Endothelial cell (in vitro differentiated cells): ENCODE measurements at places on chromosomes 5 and 9.

DNA sequence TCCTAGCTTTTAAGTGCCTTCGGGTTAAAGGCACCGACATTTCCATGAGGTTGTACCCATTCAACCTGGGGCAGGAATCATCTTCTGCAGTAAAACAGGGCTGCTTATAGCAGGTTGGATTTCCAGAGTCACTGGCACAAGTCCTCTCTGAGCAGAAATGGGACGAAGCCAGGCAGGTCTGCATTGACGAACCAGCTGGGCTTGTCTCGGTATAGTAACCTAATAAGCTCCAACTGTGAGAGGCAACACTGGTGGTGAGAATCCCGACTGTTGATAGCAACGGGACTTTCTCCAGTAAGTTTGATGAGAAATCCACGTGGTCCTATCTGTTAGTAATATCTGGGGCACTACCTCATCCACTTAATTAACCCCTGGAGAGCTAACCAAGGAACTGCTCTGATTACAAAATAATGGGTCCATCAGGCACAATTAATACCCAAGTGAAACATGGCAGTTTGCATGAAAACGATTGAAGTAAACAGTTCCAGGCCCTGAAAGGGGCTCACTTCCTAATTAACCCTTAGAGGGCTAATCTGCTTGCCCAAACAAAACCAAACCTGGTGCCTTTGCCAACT is 491.0 kb upstream of the C9orf72 start:
- DNase-seq = no peak

- DNase-seq = no peak
Observed at GRCh38 chr5:151222790-151223446, 974 bp downstream of the CCDC69 start.

GRCh38 chr5:116525674-116526073 is 48.9 kb downstream of the SEMA6A start:
- no peak for DNase-seq

DNA sequence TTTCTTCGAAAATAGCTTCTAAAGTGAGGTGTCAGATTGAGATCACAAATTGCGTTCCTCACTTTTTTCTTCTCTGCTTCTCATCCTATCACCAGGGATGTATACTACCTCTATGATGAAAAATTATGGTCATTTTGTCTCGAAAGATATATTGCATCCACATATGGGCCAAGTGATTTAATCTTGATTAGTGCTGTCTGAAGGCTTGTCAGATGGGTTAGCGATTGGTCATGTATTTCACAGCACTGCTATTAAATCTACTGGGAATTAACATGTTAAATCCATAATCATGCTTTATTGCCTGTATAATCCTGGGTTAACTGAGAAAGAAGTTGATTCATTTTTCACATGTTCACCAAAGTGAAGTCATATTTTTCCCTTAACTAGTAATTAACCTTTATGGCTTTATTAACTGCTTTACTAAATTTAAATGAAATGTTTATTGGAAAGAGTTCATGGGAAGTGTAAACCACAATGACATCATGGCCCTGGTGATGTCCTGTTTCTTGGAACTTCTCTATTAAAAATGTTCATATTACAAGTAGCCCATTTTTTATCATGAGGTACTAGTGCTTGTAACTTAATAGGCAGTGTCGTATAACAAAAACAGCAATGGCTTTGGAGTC is 193.3 kb downstream of the SMC2 start:
- no peak for DNase-seq

GRCh38 chr5:92409134-92409533 is 1026.0 kb upstream of the ARRDC3 start:
- DNase-seq = no peak

DNA sequence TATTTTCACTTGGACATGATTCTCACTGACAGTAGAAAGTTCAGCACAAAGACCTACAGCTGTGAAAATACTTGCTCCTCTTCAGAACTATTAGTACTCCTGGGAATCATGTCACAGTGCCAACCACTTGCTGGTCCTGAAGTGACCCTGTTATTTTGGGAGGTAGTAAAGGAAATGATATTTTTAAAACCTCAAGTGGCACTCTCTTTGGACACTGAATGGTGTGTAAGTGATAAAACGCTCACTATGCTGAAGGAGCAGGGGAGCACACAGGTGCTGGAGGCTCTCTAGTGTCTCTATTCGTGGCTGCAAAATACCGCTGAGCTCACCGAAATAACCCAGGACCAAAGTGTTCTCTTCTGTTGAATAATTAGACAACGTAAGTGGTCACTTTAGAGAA is 76.9 kb upstream of the SPATA31D4 start:
- DNase-seq = no peak

DNA sequence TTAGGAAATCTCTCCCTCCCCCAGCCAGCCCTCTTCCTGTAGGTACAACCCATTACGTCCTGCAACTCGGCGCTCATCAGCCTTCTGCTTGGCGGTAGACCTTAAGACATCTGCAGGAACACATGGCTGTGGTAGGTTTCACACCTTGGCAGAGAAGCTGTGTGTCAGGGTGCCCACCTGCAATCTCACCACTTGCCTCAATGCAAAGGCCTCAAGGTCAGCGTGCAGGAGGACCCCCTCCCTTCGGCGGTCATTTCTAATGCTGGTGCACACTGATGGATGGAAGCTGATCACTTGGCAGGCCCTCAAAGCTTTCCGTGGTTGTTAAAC is 67.3 kb downstream of the CRB2 start:
- no peak for DNase-seq

DNA sequence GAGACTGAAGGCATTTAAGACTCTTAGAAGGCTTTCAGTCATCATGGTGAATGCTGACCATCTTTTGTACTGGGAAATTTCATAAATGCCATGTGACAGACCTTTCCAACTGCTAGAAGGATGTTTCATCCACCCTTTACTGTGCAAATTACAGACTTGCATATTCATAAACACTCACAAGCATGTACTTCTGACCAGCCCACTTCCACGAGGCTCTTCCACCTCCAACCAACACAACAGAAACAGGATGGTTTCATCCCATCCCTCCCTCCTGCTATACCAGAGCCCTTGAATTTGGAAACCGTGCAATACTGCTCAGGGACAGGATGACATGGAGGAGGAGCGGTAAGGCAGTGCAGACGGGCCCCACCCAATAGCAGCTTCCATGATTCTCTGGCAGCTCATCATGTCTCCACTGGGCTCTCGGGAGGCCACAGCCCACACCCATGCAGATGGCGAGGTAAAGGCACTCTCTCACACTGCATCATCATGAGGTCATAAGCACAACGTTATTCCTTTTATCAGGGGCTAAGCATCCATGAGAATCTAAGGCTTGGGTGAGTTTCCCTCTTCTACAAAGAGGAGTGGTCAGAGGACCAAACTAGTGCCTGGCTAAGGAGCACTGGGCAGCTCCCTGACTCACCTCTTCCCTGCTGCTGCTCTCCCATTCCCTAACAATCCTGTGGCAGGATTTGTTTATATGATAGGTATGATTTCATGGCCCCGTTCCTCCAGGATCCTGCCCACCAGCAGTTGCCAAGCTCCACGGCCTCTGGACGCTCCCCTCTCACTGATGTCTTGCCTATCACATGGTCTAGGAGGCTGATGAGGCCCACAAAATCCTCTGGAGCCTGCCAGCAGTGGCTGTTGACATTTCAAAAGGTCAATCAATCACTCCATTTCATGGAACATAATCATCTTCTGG is 94.4 kb upstream of the FSTL4 start:
- no peak for DNase-seq

- DNase-seq = no peak
Observed at GRCh38 chr5:73440262-73440661, 8.3 kb downstream of the FOXD1 start.

DNA sequence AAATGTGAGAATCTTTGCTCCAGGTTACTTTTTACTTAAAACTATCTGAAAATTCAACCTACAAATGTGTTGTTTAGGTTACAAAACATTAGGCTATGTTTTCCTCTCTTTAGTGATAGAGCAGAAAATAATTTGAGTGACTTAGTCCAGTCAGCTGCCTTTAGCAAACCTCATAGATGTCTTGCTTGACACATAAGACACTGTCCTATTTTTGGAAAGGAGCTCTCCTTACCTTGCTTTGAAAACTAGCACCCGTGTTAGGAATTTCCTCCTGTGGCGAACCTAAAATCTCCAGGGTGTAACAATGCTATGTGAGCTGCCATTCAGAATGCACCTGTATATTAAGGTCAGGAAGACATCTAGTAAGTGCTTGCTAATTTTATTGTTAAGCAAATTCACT is 221.2 kb upstream of the CD180 start:
- DNase-seq = no peak

DNA sequence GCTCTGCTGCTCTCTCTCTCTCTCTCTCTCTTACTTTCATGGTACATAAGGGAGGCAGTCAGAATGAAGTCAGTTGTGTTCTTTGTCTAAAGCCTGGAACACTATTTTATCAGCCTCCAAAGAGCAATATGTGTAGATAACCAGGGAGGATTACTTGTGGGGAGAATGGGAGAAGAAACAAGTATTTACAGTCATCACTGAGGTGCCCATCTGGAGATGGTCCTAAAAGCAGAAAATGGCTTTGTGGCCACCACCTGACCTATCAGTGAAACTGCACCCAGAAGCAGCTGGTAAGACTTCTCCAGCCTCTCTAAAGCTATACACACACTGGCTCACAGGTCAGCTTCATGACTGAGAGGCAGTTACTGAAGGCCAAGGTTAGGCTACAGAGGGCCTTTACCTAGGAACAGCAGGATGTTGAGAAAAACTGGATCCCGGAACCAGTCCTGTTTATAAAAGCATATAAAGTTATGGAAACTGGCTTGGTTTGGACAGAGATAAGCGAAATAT is 75.1 kb downstream of the MRPS27 start:
- DNase-seq = no peak

GRCh38 chr9:14440062-14440461 is 126.1 kb upstream of the NFIB start:
- DNase-seq = no peak

DNA sequence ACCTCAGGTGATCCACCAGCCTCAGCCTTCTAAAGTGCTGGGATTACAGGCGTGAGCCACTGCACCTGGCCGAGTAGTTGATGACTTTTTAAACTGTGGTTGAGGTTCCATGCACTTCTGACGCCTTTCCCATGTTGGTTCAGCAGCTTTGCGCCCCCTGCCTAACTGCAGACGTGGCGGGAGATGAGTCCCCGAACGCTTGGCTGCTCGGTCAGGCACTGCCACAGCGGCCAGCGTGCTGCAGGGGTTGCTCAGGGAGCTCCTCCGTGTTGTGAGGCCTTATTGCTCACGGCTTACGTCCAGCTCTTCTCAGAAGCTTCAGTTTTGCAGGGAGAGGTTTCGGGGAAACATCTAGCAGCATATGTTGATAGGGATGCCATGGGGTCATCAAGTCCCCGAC is 35.3 kb downstream of the HABP4 start:
- DNase-seq = no peak

DNA sequence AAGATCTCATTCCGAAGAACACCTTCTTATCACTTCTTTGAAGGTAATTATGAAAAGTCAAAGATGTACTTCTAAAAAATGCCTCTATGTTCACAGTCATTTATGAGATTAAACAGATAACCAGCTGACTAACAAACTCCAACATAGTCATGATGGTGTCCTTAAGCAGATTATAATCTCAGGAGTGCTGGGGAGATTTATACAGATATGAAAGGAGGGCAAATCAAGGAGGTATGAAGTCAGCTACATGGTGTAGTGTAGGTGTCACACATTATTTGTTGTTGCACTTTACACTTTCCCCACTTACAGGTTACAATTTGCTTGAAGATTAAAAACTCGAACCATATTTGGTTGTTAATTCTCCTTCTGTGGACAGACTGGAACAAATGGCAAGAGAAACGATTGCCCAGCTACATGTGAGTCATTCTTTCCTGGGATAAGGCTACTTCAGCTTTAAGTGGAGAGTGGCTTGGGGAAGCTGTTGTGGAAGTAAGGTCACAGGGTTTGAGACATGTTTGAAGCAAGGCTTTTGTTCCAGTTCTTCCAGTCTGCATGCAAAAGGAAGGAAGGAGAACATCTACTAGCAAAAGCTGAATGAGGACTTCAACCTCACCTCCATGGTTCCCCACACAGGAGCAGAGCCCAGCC is 320.1 kb downstream of the ADGRV1 start:
- no peak for DNase-seq

DNA sequence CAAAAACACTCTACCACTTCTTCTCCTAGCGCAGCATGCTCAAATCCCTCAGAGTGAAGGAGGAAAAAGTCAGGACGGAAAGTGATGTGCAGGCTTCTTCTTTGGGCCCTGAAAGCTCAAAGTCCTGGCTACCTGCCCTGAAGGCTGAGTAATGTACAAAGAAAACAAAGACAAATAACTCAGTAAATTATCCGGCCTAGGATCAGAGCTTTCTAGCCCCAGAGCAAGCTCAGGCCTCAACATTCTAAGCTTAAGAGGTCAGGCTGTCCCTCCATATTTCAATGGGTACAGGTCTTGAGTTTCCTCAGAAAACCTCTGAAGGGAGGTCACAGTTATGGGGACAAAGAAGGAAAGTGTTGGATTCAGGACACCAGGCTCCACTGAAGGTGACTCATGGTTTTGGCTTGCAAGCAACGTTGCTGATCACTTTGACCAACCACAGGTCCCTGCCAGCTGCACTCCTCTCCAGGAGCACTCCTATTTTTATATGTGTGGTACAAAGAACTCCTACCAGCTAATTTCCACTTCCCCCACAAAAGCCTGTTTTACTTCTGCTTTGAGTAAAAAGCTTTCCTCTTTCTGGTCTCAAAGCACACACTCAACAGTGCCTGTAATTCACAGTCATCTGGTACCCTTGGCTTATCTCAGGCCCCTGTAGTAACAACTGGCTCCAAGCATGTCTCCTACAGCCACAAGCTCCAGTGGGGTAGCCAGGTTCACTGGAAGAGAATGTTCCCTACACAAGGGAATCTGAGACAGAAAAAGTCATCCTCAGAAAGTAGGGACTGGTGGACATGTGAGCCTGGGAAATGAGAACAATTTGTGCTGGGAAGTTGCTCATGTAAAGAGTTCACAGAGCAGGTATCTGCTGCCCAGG is 115.7 kb downstream of the UGCG start:
- DNase-seq = no peak

DNA sequence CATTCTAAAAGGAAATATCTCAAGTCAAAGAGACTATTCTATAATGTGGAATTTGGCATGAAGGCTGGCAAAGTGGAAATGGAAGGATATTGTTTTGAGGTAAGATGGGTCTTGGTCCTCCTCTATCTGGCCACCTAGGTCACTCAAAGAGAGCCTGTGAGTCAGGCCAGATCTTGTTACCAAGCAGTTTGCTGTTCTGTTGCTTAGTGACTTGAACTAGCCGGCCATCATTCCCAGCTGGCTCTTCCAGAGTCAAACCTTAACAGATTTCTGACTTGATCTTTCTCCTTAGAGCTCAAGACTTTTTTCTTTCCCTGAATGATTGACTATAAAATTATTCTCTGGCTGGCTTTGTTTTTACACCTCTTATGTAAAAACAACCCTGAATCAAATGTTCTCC is 136.1 kb downstream of the PDE4D start:
- no peak for DNase-seq

GRCh38 chr5:69525490-69525889 is 32.9 kb downstream of the OCLN start:
- no peak for DNase-seq

DNA sequence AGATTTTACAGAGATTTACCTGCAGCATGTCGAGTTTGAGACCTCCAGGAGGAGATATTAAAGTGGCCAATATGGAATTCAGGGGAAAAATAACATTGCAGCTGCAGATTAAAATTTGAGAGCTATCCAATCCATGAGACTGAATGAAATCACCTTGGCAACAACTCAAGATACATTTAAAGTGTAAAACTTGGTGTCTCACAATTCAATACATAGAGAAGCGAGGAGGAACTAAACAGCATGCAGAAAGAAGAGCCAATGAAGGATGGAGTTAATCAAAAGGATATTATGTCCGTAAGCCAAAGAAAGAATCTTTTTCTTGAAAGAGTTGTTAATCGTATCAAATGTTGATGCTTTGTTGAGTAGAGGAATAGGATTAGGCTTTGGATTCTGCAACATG is 455.1 kb downstream of the CDH18 start:
- DNase-seq = no peak

GRCh38 chr9:76027416-76027815 is 136.9 kb downstream of the PCSK5 start:
- DNase-seq = no peak
